ENCODE measurements at places on chromosomes 2 and 18. TPM values are rescaled to one million over a fixed set of nuclear protein-coding genes. Genes with fewer than 3 reads are reported as not detected.

GRCh38 chr2:164964700-164965099 lies 9.4 kb upstream of the SLC38A11 start:
- DNase-seq: no peak

Gene GAD1
- 2.6 TPM for total RNA-seq

DNA sequence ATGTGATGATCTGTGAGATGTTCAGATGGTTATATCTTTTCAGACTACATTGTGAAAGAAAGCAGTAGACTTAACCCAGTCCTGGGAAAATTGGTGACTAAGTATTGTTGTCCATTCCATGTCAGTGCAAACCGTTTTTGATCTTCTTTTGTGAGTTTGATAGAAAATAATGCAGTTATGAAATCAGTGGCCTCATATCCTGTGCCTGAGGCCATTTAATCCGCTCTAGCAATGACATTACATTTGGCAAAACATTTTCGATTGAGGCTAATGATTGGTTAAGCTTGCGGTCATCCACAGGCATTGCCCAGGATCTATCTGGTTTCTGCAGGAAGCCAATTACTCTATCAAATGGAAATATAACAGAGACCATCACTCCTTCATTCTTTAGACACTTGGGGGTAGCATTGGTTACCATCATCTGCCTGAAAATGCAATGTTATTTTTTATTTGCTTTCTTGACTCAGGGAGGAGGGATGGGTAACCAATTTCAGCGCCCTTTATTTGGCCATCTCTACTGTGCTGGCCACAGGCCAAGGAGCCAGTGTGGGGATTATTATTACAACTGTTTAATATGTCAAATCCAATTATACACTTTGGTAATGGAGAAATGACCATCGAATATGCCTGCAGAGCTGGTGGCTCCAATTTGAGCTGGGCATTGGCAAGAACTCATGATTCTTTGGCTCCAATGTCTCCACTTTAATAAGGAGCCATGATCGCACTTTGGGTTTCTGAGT lies 33.6 kb downstream of the TRIB2 start:
- no peak for DNase-seq

Gene EVX2
- total RNA-seq: not detected

GRCh38 chr18:54607213-54608027 lies 16.4 kb downstream of the DYNAP start:
- no peak for DNase-seq

DNA sequence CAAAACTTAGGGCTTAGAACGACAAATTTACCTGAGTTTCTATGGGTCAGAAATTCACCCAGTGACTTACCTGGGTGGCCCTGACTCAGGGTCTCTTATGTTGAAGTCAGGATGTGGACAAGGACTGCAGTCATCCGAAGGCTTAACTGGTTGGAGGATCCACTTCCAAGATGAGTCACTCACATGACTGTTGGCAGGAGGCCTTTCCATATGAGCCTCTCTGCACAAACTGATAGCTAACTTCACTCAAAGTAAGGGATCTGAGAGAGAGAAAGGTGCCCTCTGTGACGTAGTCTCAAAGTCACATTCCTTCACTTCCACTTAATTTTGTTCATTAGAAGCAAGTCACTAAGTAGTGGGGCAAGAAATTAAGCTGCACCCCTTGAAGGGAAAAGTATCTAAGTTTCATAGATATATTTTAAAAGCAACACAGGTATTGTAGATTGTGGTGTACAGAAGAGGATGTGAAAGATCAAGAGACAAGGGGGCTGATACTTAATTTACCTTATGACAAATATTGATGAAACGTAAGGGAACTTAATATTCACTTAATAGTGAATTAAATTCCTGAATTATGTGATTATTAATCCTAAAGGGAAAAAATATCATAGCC lies 48.4 kb downstream of the TANK start:
- DNase-seq: no peak

GRCh38 chr2:112053917-112054846 lies 887 bp upstream of the TMEM87B start:
- DNase-seq: peak; percentile 98

Gene REEP1
- total RNA-seq: 0.15 TPM

DNA sequence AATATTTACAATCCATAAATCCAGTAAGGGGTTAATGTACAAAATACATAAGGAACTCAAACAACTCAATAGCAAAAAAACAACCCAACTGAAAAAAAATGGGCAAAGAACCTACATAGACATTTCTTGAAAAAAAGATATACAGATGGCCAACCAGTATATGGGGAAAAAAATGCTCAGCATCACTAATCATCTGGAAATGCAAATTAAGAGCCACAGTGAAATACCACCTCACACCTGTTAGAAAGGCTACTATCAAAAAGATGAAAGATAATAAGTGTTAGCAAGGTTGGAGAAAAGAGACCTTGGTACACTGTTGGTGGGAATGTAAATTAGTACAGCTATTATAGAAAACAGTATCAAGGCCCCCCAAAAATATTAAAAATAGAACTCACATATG lies 14.6 kb downstream of the AP1S3 start:
- DNase-seq: no peak

Gene PMS1
- 36.0 TPM for total RNA-seq

Gene SLC39A10
- 36.1 TPM for total RNA-seq

Gene PLGLB1
- 0.48 TPM for total RNA-seq

Gene SP110
- total RNA-seq: 91.5 TPM

Gene IL36RN
- not detected for total RNA-seq

- DNase-seq: no peak
Measured at GRCh38 chr2:7929281-7929680, 752.6 kb upstream of the ID2 start.

DNA sequence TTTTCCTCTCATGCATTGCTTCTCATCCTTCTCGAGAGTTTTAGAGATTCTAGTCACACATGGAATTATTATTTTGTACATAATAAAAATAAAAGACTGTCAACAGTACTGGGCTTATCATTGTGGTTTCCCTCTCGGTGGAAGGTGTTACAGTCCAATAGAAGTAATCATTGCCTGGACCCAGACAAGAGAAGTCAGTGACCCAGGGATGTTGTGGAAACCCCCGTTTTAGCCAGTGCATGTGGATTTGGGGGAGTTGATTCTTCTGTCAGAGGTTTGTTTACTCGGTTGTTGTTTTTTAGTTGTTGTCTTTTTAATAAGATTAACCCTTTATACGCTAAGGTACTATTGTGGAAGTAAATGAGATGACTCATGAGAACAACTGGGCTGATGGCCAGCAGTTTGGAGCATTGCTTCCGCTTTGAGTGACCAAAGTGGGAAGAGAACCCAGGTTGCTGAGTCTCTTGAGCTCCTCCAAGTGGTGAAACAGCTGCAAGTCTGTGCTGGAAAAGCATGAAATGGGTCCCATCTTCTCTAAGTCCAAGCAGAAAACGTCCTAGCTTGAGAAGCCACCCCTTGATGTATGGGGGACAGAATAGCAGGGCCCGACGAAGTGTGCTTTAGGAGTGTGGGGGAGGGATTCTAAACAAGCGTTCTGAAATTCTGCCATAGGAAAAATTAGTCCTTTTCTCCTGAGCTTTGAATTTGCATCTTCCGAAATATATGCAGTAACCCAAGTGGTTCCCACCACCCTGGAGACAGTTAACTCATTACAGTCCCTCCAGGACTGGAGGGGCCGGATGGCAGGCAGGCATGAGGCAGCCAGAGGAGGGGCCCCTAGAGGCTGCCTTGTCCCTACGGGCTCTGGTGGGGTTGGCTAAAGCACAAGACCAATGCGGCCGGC lies 61.8 kb upstream of the GPR45 start:
- DNase-seq: no peak

DNA sequence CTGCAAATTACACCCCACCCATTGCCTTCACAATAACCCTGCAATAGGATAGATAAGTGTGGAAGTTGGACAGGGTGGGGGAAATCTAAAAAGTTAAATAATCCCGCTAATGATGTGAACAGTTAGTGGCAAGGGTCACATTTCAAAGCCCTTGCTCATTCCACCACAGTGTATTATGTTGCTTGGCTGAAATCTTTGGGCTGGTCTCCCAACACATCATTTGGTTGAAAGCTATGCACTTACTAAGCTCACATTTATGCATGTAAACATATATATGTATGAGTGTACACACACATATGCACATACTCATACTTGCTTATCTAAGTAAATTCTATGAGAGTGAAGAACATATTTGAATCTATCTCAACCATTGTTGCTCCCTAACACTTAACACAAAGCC lies 197.8 kb downstream of the RDH14 start:
- DNase-seq: no peak

DNA sequence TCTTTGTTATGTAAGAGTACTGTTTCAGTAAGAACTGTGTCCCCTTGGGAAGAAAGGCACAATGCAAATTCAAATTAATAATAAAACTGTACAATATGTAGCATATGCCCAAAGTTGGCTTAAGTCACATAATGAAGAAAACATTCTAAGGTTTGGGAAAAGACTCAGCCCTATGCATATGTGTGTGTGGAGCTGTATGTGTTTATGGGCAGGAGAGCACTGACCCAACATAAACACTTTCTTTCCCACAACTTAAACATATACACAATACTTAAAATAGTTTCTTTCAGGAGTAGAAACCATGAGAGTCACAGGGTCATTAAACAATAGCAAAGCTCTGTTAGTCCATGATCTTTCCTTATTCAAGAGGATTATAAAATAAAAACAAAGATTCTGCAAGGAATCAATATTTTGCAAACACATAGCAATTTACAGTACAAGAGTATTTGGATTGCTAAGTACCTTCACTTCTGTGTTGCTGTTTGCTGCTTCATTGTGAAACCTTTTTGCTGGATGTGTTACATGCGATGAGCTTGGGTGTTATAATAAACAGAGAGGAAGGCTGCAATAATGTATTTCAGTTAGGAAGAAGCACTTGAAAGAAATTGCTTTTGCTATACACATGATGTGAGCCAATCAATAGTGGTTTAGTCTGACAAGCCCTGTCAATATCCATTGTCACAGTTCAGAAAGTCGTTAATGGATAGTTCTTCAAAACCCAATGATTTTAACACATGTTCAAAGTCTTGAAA lies 347.3 kb downstream of the ARHGAP15 start:
- DNase-seq: no peak

Gene SLC4A5
- total RNA-seq: 3.1 TPM

DNA sequence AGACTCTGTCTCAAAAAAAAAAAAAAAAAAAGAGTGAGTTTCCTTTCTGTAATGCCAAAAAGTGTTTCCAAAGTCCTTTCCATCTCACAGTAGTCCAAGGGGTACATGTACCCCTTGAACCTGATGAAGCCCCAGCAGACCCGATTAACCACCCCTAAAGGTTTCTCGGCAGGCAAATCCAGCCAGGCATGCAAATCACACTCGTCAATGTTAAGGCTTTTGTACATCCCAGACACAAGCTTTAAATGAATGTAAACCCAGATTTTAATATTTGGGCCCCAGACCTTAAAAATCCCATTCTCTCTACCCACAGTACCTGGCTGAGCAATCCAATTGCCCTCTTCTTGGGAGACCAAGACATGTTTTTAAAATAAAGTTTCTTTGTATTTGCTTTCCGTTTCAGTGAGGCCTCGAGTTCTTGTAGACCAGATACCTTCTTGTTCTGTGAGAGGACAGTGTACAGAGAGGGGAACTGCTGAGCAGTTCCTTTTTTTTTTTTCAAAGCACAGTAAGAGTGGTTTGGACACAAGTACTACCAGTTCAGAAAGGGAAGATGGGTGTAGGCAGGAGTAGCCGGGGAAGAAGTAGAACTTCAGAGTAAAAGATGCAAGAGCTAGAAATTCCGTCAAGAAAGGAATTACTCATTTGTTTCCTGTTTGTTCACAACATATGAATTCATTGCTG lies at the start of gene NLRC4:
Gene NLRC4, minus strand, starts transcription at position 465 of the 684 bp plus-strand sequence. CDS start 8,111 bp downstream, outside the sequence.
- DNase-seq: no peak

Gene DCC
- not detected for total RNA-seq

Gene RBFA
- total RNA-seq: 31.8 TPM

- DNase-seq: no peak
Measured at GRCh38 chr2:165594935-165595255, 125.4 kb downstream of the CSRNP3 start.

DNA sequence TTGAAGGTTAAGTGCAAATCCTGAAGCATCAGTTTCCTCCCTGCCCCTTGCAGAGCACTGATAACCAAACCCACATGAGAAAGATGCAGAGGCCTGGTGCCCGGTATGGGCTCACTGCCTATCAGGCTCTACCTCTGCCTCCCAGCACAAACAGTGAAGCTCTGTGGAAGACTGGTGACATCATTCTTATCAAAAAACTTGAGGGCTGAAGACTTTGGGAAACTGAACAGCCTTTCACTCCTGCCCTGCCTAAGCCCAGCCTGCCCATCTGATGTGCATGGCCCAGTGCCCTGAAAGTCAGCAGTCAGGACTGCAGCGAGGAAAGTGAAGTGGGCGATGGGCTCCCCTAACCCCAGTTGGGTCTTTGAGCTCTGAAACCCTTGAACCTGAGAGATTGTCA lies 174.8 kb upstream of the ARL4C start:
- no peak for DNase-seq

GRCh38 chr2:60533101-60534051 lies 20.1 kb downstream of the BCL11A start:
- no peak for DNase-seq

GRCh38 chr2:190781604-190782198 lies 98.9 kb upstream of the GLS start:
- peak; percentile 66 for DNase-seq

Gene STAT4
- 52.4 TPM for total RNA-seq

DNA sequence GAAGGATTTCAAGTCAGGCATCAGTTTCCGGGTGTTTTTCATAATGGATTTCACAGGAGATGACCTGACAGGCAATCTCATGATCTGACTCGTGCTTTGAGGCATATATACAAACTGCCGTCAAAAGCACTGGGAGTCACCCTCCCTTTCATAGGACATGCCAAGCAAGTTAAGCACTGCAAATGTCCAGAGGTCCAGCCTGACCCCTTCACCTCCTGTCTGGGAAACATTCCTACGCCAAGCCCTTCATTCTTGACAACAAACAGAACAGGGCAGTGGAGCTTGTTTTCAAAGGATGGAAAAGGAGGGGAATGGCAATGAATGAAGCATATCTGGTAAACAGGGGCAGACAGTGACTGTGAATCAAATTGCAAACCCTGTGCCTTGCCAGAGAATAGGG lies 963.6 kb downstream of the BCL11A start:
- no peak for DNase-seq

DNA sequence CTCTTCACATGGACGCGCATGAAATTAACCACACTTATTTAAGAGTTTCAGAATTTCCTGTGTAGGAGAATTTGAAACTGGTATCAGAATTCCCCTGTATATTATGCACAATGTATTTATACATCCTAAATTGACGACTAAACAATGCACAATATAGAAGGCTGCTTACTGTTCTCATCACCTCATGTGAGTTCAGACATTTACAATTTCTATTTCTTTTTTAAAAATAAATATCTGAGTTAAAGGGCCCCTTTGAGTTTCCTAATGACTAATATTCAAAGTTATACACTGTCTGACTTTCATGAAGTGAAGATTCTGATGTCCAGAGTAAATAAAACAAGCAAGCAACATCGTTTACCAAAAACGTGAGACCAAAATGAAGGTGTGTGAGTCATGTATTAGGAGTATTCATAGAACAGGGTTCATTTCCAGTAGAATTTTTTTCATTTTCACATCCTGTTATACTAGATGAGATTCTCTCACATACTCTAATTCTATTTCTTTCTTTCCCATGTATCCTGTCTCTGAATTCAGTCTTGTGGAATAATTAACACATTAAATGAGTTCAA lies 406.2 kb downstream of the NUP35 start:
- no peak for DNase-seq

Gene ZSWIM2
- not detected for total RNA-seq

- DNase-seq: no peak
Measured at GRCh38 chr2:210558708-210559107, 2.3 kb downstream of the CPS1 start.

Gene IL1B
- not detected for total RNA-seq
